T-helper 2 cell treated with Interferon-gamma antibody and Interleukin-4, amounts not matched to agents 5 μg/mL and 100 μg/mL, for 36 hours (primary cell): ENCODE measurements at places on chromosomes 12 and 14.

GRCh38 chr12:104740668-104741067 lies 217.4 kb downstream of the SLC41A2 start:
- peak; percentile 36 for DNase-seq

DNA sequence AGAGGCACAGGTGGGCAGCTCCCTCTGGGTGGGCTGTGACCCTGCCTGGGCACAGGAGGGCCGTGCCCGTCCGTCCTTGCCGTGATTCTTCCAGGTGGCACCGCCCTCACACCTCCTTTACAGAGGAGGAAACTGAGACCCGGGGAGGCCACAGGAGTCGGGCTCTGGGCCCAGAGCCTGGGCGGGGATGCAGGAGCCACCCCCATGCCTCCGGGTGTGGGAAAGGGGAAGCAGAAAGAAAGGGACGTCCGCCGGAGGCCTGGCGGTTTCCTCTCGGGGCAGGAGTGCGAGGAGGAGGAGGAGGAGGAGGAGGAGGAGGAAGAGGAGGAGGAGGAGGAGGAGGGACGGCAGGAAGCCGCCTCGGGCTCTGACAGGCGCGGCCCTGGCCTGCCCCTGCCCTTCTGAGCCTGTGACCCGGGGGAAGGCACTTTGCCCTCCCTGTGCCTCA lies 23.0 kb downstream of the SH2B3 start:
- no peak for DNase-seq

DNA sequence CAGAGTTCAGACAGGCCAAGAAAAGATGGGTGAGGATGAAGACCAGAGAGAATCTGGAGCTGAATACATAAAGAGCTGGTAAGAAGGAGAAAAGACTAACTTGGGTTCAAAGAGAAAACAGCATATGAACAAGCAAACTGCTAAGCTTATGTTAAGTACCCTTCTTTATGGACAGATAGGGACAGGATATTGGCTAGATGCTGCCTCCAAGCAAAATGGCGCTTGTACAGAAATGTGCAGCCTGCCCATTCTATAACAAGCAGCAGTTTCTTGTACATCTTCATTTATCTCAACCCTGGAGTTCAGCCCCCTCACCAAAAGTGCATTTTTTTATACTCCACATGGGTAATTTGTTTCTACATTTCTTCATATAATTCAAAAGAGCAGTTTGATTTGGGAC lies 184.5 kb downstream of the RMST start:
- DNase-seq = no peak

DNA sequence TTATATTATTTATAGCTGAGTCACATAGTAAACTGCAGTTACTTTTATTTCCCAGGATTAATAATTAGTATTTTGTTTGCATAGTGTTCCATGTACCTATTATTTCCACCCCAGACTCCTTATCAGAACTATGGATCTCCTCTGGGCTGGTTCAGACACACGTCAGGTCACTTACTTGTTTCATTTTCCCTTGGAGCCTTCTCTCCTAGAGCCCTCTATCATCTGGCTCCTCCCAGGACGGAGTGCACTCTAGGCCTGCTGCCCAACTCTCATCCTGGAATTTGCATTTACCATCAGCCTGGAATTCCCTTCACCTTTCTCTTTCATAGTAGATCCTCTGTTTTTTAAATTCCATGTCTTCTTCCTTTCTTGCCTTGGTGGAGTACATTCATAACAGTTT lies 28.5 kb upstream of the GALNT16 start:
- DNase-seq = no peak

DNA sequence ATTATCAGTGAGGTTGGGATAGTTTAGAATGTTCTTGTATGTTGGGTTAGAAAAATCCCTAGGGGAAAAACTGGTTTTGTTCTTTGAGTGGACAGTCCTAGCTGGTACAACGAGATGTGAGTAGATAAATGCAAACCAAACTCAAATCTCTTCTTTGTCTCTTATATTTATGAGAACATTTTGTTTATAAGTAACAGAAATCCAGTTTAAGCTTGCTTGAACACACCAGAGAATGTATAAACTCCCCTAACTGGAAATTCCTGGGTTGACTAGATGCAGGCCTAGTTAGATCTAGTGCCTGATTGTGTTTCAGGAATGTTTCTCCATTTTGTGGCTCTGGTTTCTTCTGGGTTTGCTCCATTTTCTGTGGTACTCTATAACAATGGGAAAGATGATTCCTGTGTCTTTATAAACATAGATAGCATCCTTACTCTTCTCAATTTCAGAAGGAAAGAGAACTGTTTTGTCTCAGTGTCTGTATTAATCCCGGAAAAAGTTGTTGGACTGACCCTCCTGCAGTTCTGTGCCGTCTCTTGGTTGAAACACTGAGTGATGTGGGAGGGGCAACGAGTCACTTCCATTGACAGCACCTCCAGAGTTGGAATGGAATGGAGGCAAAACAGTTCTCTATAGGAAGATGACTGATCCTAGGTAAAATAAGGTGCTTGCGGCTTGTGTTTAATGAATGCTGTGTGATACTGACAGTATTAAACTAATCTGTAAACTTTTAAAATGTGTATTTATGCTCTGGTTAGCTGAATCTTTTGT lies 244.8 kb downstream of the TMTC2 start:
- no peak for DNase-seq

GRCh38 chr12:30824311-30824710 lies 69.6 kb upstream of the CAPRIN2 start:
- DNase-seq = no peak

- DNase-seq = no peak
These were observed 888 bp downstream of the C1QL4 start for GRCh38 chr12:49335955-49336644.

- no peak for DNase-seq
These were observed 205.1 kb upstream of the FSCB start for GRCh38 chr14:44712024-44712815.

GRCh38 chr14:95503365-95504134 lies 12.9 kb downstream of the SYNE3 start:
- DNase-seq = no peak

DNA sequence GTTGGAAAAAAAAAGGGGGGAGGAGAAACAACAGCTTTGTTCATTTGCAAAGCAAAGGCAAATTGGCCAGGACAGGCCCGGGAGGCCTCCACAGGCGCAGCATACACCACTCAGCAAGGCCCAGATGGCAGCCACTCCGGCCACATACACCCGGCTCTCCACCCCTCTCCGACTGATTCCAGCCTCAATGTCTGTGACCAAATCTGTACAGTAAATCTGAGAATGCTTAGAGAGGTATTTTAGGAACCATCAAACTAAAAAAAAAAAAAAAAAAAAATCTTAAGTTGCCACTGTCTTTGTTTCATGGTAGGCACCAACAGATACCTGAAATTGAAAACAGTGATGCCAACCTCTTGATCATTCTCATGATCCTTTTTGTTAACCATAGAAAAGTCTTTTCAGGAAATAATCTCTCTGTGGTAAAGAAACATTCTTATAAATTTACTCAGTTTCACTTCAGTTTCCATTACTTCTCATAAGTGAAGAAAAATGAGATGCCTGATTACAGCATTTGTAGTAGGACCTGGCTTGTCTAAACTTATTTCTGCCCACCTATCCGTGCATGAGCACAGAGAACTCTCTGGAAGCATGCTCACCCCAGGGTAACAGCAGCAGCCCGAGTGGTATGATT lies 20.2 kb downstream of the VPS37B start:
- DNase-seq = no peak

GRCh38 chr14:80124794-80125193 lies 86.5 kb downstream of the DIO2 start:
- DNase-seq = no peak

- no peak for DNase-seq
These were observed 301.3 kb downstream of the AEBP2 start for GRCh38 chr12:19740472-19741131.

DNA sequence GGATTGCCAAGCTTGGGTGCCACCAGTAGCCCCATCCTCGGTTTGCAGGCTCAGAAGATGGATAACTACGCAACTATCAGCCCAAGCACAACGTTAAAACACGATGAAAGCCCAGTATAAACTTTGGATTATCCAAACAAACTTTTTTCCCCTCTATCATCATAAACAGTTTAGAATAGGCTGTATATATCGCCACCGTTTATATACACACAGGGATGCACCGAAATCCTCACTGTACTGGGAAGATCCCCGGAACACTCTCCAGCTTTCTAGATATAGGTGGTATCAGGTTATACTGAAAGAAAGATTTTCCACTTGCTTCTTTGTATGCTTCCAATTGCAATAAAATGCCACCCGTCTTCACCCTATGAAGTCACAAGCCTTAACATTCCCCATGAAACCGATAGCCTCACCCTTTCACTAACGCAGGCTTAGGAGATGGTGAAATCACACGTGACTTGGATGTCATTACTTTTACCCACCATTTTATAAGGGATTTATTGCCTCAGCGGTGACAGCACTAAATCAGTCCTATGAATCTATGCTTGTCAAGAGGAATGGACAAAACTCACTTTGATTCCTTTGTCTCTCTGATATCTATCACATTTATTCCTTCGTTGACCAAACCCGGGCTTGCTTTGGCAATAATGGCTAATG lies 207.6 kb upstream of the FOXN3 start:
- DNase-seq = no peak

GRCh38 chr12:12336049-12336411 lies 14.0 kb downstream of the MANSC1 start:
- no peak for DNase-seq

- no peak for DNase-seq
These were observed 2.8 kb upstream of the KRAS start for GRCh38 chr12:25253371-25254068.

GRCh38 chr12:12267742-12268200 lies 927 bp upstream of the LRP6 start:
- no peak for DNase-seq

DNA sequence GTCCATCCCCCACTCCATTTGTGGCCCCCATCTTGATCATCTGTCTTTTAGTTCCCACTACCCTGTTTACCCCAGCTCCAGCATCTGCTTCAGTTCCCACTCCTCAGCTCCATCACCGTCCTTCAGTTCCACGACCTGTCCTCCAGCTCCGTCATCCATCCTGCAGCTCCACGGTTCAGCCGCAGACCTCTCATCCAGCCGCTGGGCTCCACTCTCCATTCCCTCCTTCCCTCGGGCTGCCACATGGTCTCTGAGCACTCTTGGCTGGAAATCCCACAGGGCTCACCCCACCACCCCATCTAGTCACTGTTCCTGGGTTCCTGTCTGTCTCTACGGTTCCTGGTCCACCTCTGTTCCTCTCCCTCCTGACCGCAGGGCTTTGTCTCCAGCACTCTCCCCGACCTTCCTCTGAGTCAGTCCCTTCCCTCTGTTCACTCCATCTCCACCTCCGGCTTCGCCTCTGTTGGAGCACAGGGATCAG lies 3.3 kb upstream of the P3H3 start:
- no peak for DNase-seq

GRCh38 chr14:61486930-61487495 lies 165.6 kb downstream of the PRKCH start:
- DNase-seq = no peak

GRCh38 chr12:51950682-51951198 lies 759 bp upstream of the ACVR1B start:
- no peak for DNase-seq

DNA sequence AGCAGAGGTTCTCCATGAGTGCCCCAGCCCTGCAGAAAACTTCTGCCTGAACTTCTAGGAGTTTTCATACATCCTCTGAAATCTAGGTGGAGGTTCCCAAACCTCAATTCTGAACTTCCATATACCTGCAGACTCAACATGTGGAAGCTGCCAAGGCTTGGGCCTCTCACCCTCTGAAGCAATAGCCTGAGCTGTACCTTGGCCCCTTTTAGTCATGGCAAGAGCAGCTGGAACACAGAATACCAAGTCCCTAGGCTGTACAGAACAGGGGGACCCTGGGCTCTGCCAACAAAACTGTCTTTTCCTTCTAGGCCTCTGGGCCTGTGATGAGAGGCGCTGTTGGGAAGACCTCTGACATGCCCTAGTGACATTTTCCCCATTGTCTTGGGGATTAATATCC lies 494.3 kb upstream of the FOXG1 start:
- no peak for DNase-seq

DNA sequence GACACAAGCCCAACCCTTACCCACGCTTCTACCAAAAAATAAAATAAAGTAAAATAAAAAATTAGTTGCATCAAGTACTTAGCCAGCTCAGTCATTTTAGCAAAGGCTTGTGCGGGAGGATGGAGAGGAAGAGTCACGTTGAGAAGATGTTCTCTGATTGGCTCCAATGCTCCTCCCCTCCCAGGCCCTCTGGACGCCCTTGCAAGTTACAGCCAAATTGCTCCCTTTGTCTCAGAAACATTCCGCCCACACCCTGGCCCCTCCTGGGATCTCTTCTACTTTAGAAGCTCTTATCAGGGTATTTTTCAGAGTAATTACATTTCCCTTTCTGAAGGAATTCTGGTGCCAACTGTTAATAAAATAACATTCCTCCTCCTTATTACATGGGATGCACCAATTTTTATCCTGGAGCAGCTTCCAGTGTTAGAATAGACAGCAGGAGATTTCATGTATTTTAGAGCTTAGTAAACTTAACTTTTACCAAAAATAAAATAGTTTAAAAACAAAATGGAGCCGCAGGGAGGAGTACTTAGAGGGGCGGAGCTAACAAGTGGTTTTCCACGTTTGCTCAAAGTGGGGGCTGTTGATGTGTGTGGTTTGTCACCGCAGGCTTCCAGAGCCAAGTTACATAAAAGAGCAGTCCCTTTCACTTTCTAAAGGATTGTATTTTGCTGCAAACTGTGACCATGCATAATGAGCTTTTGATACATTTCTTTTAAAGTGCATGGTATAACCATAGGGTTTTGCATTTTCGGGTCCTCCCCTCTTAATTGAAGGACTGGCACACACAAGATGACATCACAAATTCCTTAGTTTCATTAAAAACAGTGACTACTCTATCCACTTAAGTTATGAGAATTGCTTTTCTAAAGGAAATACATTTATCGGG lies 71.7 kb upstream of the RAP1B start:
- DNase-seq = peak; percentile 50

GRCh38 chr12:14956024-14956891 lies 5.1 kb downstream of the ARHGDIB start:
- peak; percentile 33 for DNase-seq

DNA sequence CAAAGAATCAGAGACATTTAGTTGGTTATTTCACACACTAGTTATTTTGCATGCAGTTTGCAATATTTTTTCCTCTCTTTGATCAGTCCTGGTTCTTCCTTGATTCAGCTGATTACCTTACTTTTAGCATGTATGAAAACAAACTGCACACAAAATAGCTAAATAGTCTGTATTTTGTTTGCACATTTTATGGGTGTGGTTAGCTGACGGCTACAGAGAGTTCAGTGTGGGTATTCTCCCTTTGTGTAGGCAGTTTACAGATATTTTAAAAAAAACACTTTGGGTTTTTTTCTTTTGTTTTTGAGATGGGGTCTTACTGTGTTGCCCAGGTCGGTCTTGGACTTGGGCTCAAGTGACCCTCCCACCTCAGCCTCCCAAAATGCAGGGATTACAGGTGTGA lies 28.5 kb downstream of the TOGARAM1 start:
- DNase-seq = no peak
